Brain microvascular endothelial cell (primary cell): ENCODE measurements at places on chromosomes 16 and 17.

GRCh38 chr17:6843241-6843880, 11.8 kb upstream of the TEKT1 start:
- no peak for DNase-seq

GRCh38 chr16:26768385-26769010, 298.2 kb upstream of the C16orf82 start:
- DNase-seq, result no peak

GRCh38 chr17:70006159-70006558, 68.9 kb upstream of the KCNJ16 start:
- no peak for DNase-seq

DNA sequence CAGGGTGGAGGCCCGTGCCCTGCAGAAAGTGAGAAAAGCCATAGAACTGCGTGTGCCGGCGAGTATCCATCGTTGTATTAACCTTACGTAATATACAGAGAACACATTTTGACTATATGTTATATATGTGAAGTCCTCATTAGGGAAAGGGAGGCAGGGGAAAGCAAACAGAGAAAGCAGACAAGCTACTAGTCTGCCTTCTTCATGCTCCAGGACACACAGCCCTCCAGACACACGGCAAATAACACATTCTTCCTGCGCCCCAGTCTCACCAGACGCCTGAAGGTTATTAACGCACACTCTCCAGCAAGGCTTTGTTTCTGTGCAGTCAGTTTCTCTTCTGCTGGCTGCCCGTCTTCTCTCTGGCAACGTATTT, 28.8 kb downstream of the PRDM7 start:
- DNase-seq, result no peak

GRCh38 chr17:7254511-7254910, 2.5 kb downstream of the ELP5 start:
- DNase-seq, result no peak

DNA sequence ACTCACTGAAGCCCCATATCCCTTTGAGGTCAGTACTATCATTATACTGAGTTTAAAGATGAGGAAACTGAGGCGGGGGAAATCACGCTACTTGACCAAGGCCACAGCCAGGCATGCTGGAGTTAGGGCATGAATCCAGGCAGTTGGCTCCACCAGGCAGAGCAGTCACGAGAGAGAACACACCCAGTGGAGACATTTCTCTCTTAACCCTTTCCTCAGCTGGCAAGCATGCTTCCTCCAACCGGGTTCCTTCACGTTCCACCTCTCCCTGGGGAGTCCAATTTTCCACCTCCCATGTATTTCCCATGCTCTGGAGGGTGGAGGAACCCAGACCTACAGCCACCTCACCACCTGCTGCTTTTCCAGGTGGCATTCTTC, 32.8 kb downstream of the VAC14 start:
- no peak for DNase-seq

DNA sequence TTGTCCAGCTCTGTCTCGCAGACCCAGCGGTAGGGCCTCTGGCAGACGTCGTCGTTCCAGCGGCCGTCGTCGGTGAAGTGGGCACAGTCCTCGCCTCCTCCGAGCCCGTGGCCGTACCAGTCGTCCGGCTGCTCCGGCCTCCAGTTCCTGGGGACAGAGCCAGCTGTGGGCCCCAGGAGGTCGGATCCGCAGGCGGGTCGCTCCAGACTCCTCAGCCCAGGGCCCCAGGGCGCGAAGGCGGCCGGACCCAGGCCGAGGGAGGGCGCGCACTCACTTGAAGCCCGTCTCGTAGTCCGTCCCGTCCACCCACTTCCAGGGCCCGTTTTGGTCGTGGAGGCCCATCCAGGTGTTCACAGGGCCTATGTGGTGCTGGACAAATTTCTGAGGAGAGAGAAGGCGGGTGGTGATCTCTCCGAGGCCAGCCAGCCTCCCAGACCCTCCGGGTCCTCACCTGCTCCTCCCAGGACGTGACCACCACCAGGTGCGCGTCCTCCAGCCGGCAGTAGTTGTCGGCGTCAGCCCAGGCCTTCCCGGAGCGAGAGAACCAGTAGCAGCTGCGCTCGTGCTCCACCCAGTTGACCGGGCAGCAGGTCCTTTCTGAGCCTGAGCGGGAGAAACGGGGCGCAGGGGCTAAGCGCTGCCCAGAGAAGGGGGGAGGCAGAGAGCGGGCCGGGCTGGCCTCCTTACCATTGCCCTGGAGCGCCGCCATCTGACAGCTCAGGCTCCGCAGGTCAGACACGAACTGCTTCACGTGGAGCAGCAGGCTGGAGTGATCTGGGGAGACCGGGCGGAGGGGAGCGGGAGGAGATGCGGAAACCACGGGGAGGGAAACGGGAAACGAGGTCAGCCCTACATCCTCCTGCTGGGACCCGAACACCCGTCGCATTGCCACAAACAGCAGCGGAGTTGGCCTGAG, 5.2 kb downstream of the ASGR1 start:
- DNase-seq, result no peak

DNA sequence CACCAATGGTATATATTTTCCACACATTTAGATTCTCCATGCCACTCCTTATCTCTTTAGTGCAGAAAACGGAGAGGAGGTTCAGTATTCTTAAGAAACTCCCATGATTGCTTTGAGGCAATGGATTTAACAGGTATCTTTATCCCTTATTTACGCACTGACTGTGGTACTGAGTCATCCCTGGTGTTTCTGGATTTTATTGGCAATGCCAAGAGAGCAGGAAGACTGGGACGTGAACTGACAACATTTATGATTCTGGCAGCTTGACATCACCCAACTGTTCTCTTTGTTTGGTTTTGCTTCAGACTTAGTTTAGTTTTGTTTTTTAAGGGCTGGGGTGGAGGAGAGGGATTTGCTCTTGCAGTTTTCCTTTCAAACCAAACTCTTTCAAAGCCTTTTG, 131.4 kb downstream of the WWOX start:
- DNase-seq, result no peak

- DNase-seq, result peak; percentile 86
Measured at GRCh38 chr17:75872434-75873351, 5.7 kb downstream of the TRIM47 start.

GRCh38 chr17:10738521-10739258, 8.9 kb upstream of the TMEM220 start:
- no peak for DNase-seq

DNA sequence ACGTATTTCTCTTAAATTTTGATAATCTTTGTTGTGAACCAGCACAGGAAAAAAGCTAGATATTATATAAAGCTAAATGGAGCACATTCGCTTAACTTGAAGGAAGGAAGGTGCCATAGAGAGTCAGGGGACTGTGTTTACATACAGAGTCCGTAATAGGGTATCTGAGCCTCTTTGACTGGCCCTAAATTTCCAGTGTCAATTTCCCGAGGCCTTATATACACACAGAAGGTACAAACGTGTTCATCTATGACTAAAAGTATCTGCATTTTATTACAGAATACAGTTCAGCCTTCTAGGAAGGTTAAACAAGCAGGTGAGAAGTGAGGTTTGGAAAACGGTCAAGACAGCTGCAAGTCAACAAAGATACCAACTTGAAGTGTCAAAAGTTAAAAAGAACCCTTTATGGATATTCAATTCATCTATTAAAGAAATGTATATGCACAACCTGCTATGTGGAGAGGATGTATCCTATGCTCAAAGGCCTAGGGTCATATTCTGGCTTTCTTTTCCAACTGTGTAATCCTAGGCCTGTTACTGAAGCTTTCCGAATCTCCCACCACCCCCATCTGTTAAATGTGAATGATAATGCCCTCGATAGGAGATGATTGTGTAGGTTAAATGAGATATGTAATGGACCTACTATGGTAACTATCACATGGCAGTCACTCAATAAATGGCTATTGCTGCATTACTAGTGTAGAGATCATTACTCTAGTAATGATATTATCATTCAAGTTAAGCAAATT, 263.7 kb upstream of the MAF start:
- DNase-seq, result no peak

DNA sequence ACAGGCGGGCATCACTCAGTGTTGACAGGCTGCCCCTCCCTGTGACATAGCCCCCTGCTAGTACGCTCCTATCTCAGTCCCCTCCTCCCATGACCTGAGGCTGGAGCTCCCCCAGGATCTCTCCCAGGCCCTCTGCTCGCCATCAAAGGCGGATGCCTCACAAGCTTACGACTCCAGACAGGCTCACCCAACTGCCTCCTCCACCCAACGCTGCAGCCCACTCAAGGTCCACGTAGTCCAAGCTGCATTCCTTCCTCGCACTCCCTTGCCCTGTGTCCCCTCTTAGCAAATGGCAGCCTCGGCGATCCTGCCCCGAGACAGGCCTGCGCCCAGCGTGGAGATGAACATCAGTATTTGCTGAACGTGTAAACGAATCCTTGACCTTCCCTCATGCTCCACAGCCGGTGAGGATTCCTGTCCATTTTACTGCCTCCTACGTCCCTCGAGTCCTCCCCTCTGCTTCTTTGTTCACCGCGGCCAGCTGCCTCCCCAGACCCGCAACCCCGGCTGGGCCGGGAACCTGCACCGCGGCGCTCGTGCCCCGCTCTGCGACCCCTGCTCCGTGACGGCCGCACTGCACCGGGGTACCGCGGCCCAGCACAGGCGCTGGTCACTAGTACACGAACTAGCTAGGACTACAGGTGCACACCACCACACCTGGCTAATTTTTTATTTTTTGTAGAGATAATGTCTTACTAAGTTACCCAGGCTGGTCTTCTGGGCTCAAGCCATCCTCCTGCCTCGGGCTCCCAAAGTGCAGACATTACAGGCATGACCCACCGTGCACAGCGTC, 838 bp upstream of the TMEM97 start:
- no peak for DNase-seq

DNA sequence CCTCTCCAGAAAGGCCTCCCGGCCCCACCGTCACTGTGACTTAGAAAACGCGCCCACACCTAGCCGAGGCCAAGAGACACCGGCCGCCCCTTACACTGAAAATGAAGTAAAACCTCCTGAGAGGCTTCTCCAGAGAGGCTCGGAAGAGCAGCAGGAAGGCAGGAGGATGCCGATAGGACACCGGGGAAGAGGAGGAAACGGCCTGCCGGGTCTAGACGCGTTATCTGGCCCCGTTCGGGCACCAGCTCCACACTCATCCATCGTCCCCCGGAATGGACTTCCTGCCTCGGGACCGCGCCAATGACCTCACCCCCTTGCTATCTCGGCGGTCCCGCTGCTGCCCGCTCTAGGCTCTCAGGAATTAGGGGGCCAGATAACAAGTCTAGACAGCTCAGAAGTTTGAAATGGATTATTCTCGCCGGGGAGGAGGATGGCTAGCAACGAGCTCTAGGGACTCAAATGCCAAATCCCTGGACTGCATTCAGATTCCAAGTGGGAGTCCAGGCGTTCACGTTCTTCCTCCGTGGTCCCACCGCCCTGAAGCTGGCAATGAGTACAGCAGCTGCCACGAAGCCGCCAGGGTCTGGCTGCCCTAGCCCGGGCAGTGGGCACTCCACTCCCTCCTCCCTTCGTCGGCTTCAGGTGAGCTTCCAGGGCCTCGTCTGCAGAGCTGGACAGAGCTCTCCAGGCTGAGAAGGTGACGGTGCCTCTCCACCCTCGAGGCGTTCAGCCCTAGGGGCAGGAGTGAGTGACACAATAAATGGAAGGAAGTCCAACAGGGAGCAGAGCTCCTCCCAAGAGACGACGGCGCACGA, 350.9 kb downstream of the FOXL1 start:
- peak; percentile 96 for DNase-seq

GRCh38 chr17:41718287-41718645, 6.1 kb downstream of the GAST start:
- no peak for DNase-seq

DNA sequence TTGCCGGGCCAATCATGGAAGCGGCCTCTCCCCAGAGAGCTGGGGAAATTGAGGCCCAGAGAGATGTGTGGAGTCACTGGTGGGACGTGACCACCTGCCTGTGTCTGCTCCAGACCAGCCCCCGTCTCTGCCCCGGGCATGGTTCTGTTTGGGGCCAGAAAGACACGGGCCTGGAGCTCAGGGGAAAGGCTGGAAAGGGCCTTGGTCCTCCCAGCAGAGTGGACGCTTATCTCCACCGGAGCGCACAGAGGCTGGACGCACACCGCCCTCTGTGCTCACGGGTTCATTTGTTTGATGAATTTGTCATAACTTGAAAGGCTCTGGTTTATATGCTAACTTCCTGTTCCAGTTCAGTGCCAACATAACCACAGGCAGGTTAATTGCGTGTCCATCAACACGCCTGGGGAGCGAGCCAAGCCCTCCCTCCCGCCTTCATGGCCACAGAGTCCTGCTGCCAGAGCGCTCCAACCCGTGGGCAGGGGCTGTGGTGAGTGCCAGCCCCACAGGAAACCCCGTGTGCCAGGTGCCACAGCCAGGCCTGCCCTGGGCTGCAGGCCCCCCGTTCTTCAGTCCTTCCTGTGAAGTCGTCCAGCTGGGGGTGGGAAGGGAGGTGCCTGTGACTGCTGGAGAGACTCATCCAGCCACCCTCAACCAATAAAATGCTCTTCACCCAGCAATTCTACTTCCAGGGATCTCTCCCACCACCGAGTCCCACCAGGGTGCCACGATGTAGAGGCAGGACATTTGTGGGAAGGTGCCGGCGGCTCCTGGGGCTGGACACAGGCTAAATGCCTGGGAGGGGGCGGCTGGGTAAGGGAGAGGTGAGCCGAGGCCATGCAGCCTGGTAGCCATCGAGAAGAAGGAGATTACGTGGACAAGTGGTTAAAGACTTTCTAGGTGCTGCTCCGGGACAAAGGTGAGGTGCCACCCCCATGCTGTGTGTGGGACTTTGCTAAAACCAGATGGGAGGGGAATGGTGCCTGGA, 29.4 kb upstream of the BAHCC1 start:
- DNase-seq, result no peak

- no peak for DNase-seq
Measured at GRCh38 chr16:10885246-10885645, 8.2 kb downstream of the CIITA start.

- peak; percentile 48 for DNase-seq
Measured at GRCh38 chr17:6435968-6436367, 1.0 kb upstream of the AIPL1 start.
